ENCODE measurements at places on chromosomes 7 and 10.
A peak's percentile ranks its signal among the peaks of the same experiment; 100 is the strongest.

DNA sequence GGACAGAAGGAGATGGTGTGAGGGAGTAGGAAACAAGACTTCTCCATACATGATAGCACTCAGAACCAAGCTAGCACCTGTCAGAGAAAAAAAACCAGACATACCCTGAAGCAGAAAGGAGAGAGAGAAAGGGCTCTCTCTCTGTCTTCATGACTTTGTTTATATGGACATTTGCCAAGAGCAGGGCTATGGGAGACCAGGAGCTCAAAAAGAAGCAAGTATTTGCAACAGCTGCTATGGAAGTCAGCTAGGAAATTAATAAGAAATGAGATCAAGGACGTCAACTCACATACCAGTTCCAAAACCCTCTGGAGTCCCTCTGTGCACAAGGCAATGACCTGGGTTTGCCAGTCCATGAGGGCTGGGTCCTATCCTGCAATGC is 111.6 kb downstream of the SGMS1 start:
- no peak for DNase-seq

DNA sequence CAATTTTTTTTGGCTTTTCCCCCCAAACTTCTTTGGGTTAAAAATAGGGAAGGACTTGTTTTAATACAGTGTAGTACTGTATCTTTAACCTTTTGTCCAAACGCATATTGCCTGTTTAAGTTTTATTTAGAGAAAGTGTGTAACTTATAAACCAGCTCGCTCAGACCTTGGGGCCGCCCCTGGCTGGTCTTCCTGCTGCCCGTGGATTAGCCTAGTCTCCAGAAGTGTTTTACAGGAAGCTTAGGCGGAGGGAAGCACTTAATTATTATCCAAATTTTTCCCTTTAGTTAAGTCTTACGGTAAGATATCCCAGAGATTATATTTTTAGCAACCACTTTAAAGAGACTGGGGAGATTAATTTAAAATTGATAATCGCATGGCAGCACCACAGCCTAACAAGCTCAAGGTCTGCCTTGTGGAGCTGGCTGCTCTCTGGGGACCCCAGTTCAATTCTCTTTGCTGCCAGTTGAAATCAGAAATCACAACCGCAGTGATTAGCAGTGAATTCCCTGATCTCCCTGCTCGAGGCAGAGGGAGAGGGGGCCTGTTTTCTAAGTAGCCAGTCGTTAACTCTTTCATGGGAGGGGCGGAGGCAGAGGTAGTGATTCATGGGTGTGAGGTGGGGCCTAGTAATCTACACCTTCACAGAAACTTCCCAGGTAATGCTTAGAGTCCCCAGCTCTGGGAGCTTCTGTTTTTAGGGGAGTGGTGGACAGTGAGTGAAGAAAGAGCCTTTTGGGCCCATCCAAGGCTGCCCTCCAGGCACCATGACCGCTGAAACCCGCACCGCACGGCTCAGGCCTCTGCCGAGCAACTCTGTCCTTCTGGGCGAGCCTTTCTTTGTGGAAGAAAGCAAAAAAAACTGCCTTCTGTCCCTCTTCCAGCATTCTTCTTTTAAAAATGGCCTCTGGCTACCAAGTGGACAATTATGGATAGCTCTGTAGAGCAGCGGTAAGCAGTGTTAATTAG is 548.7 kb upstream of the GALNT17 start:
- no peak for DNase-seq

GRCh38 chr7:125184801-125185200 is 255.2 kb upstream of the POT1 start:
- DNase-seq: no peak

GRCh38 chr7:145848691-145849090 is 267.9 kb upstream of the CNTNAP2 start:
- DNase-seq: peak; percentile 17
